ENCODE measurements at places on chromosomes 2 and 18.
A peak's percentile ranks its signal among the peaks of the same experiment; 100 is the strongest.

DNA sequence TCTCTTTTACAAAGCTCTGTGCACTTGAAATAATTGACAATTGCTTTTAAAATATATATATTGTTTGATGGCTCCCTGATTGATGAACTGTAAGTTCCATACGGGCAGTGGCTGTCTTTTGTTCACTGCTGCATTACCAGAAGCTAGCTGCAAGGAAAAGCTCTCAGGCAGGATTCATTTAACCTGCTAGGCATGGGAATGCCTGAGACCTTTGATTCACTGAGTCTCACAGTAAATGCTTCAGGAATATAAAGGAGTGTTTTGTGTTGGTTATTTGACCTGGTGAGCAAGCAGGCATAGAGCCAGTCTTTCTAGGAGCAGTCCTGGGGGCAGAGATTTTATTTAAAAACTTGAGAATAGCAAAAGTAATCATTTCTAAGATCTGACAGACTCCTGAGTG lies 193.2 kb upstream of the ITGA4 start:
- no peak for ATAC-seq

DNA sequence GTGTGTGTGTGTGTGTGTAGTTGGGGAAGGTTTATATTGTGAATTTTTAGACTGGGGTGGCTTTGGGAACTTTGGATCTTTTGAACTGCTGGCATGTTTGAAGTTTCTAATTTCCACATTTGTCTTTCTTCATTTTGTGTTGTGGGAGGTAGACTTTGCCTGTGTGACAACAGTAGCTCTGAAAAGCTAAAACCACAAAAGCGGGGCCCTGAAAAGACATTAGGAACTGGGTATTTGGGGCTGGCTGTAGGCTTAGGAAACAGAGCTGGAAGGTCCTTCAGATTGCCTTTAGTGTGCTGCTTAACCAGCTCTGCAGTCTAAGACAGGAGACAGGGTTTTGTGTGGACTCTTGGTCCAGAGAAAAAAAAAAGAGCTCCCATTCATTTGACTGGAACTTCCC lies 27.2 kb upstream of the DOCK10 start:
- ATAC-seq, result no peak

- ATAC-seq, result peak; percentile 54
Measured at GRCh38 chr2:215241791-215242305, 70.0 kb upstream of the ATIC start.

DNA sequence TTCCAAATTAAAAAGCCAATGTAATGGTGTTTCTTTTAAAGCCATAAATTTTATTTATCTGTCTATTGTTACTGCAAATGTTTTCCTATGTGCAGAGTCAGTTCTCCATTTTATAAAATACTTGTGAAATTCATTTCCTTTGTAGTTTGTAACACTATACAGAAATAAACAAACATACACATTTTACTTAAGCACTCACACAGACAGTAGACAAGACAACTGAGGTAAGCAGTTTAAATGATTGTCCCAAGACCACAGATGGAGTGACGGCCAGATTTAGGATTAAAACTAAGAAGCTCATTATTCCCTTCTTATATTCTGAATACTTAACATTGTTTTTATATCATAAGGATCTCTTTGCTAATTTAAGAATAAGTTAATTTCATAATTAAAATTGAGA lies 100.9 kb downstream of the BAZ2B start:
- ATAC-seq, result peak; percentile 15

GRCh38 chr2:106885971-106886915 lies at the start of gene ST6GAL2:
Gene ST6GAL2, minus strand, starts transcription at chr2:106886167. Its CDS starts 42,190 bp downstream, at chr2:106843977.
- peak; percentile 62 for ATAC-seq

DNA sequence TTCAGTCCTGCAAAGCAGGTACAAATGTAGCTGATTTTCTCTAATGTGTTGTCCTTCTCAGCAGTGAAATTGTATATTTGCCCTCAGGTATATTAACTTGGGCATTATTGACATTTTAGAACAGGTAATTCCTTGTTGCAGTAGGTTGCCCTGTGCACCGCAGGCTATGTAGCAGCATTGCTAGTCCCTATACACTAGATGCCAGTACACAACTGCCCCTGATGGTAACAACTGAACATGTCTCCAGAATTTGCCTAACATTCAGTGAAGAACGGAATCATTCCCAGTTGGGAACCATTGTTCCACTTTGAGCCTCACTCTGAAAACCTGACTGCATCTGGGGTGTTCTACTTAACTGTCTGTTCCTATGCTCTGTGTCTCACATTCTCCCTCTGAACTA lies 23.1 kb upstream of the TFPI start:
- no peak for ATAC-seq

DNA sequence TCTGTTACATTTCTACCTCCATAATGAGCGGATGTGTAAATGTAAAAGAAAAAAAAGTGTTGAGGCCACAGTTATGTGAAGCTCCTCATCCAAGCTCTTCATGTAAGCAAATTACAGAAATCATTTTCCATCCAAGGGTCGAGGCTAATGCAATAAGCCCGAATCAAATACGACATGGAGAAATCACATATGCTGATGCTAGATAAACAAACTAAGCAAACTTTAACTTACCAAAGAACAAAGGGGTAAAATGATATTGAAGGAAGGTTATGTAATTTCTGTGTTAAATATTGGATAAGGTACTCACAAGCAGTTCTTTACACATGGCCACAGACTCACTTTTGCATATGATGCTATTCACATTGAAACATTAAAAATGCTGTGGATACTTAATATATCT lies 310.2 kb upstream of the ID2 start:
- no peak for ATAC-seq

DNA sequence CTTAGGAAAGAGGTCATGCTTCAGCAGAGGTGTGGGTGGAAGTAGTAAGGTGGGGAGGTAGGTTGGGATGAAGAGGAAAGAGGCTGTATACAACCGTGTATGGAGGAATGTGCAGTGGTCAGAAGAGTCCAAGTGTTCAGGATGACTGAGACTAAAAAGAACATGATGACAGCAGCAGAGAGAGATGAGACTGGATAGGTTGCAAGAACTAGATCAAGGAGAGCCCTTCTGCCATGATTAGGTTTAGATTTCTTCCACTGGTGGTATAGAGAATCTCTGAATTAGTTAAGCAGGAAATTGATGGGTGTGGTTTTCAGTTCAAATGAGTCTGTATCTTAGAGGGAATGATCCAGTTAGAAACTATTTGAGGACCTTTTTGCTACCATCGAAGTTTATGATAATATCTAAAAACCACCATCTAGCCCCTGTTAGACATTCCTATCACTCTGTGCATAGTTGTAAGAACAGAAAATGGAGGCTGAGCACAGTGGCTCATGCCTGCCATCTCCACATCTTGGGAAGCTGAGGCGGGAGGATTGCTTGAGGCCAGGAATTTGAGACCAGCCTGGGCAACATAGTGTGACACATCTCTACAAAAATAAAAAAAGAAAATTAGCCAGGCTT lies 221.0 kb downstream of the LTBP1 start:
- ATAC-seq, result no peak

DNA sequence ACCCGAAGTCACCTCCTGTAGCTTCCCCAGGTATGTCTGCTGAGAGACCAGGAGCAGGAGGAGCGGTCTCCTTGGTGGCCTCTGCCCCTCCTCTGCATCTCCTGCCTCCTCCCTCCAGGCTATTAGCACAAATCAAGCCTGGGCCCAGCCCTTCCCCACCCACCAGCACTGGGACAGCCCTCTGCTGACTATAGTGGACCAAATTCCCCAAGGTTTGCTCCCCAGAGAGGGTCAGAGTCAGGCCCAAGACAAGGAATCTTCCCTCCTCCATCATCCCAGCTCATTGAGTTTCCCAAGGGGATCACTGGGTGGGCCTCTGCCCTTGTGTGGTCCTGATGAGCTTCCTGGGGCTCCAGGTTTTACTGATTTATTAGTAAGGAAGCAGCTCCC lies 62.1 kb downstream of the EMILIN2 start:
- ATAC-seq, result no peak

- no peak for ATAC-seq
Measured at GRCh38 chr2:134194519-134194918, 59.4 kb upstream of the MGAT5 start.

DNA sequence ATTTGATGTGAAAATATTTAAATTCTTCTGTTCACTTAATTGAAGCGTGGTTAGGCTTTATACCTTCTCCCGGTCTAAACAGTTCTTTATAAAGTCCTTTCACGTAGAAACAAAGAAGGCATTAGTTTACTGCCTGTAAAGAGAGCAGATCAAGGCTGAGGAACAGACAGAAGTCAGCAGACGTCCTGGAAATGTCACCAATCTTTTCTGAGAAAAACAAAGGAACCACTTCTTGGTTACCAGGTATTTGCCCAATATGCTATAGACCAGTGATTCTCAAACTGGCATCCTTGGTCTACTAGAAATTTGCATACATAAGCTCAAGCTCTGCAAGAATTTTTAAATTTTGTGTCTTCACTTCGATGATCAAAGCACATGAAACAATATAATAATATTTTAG lies 89.2 kb upstream of the STK17B start:
- ATAC-seq, result no peak

GRCh38 chr2:236745420-236746210 lies 176.0 kb downstream of the ACKR3 start:
- ATAC-seq, result peak; percentile 86

DNA sequence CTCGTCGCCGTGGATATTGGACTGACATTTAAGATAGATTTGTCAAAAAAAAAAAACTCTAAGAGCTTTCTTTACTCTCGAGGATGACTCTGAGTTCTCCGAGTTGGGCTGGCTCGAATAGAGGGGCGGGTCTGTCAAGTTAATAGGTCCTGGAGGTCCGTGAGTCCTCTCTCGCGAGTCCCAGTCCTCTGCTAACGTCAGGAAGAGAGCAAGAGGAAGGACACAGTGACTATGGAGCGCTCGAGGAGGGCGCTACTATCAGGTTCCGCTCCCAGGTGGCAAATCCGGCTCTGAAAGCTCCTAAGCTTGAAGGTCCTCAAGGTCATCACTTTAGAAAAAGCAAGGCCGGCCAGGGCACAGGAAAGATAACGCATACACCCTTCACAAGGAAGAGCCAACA lies 404 bp upstream of the AKAIN1 start:
- no peak for ATAC-seq

GRCh38 chr2:160035125-160035524 lies 27.3 kb downstream of the PLA2R1 start:
- ATAC-seq, result no peak
